Erythroblast (primary cell): ENCODE measurements at places on chromosomes 3 and 15.

DNA sequence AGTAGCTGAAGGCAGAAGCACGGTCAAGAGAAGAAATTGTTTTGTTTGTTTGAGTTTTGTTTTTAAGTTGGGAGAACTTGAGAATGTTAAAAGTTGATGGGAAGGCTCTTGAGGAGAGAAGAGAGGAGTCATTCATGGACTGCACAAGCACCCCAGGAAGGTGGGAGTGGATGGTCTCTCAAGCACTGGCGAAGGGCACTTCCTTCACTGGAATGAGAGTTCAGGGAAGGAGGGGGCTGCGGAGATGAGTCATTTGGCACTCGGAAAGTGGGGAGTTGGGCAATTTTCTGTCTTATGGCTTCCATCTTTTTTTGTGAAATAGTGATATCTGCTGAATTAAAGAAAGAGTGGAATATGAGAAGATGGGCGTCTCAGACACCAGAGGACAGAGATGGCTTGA lies 66.0 kb downstream of the ATP13A4 start:
- DNase-seq: no peak

DNA sequence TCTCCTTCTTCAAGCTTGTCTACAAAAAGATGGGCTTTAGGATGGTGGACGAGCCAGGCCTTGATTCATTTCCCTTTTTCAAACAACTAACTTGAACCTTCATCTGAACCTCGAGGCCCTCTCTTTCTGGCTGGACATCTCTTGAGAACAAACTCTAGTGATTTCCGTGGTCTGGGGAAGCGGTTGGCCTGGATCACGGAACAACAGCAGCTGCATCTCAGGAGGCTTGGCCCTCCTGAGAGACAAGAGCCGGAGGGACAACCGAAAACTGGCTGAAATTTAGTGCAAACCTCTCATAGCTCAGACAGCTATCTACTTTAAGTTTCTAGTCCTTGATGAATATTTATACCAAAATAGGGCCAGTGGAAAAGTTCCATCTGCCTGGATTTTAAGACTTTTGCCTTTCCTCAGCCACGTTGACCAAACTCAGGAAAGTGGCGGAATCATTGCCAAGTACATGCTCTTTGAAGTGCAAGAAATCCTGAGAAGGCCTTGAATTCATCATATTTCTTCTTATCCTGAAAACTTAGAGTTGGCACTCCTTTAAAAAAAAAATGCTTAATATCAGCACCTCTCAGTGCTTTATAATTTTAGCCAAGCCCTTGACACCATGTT lies 14.5 kb downstream of the LMCD1 start:
- no peak for DNase-seq

GRCh38 chr3:97421565-97421964 lies 343.0 kb upstream of the ARL6 start:
- DNase-seq: no peak

DNA sequence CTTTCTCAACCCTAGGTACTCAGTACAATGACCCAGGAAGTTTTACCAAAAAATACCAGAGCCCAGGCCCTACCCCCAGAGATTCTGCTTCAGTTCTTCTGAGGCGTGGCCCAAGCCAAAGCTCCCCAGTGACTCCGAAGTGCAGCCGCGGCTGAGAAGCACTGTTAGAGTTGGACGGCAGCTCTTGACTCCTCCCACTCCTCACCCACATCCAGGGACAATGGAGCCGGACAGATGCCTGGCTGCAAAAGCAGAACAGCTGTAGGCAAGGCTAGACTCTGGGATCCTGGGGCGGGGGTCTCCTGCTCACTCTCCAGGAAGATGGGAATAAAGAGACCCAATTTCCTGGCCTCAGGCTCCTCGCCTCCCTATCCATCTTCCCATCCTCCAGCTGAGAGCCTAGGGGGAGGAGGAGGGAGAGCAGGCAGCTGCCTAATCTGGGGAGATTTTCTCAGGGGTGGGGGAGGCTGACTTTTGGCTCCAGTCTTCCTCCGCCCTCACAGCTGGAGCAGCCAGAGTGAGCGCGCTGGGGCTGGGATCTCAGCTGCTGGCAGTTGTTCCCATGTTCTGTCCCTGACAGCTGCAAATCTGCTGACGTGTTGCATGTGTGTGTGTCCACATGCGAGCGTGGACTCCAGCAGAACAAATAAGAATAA lies 223.8 kb downstream of the OPA1 start:
- no peak for DNase-seq

- no peak for DNase-seq
Measured at GRCh38 chr3:123658118-123658851, 73.4 kb upstream of the HACD2 start.

- peak; percentile 16 for DNase-seq
Measured at GRCh38 chr15:57640930-57641682, 49.4 kb downstream of the MYZAP start.

GRCh38 chr3:23004971-23005370 lies 198.2 kb upstream of the UBE2E2 start:
- DNase-seq: no peak

DNA sequence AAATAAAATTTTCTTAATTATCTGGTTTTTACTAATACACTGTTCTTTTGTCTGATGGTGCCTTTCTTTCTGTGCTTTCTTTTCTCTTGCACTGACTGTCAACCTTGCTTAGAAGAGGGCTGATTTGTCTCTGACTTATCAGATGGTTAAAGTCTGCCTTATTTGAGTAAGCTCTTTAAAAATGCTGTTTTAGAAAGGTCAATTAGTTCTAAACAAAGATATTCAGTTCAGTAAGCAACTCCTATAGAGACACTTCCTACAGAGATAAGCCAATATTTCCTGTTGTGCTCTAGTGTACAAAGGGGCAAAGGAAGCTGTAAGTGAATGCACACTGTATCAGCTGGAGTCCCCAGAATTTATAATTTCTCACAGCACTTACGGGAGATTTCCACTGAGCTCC lies 153.4 kb upstream of the TSPAN3 start:
- no peak for DNase-seq

DNA sequence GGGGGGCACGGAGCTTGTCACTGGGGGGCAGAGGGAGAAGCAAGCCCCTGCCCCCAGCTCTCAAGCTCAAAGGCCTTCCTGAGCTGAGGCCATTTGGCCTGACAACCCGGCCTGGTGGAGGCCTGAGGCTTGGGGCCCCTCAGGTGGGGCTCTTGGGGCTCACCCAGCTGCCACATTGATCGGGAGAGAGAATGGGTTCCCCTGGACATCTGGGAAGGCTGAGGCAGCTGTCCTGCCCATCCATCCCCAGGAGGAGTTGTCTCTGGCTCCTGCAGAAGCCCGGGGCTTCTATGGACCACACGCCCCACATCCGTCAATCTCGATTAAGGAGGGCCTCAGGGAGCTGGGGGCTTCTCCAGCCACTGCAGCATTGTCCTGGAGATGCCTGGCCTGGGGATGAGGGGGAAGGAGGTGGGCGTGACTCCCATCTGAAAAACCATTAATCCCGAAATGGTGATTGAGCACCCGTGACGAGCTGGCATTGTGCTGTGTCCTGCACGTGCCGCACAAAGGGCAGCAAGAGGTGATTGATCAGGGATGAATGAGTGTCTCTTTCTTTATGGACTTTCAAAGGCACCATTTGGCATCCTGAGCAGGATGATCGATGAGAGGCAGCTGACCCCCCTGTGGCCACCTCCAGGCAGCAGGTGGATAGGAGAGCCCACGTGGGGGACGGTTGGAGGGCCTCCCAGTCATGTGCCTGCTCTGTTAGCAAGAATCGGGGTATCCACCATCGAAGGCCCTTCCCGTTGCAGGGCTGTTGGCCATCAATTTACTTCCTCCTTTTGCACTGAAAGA lies 17.2 kb upstream of the CRABP1 start:
- DNase-seq: no peak

- DNase-seq: no peak
Measured at GRCh38 chr3:187261541-187261969, 30.0 kb downstream of the MASP1 start.

GRCh38 chr15:71678191-71678590 lies 132.2 kb upstream of the NR2E3 start:
- no peak for DNase-seq

GRCh38 chr3:146540236-146540635 lies 4.2 kb downstream of the PLSCR1 start:
- DNase-seq: no peak

DNA sequence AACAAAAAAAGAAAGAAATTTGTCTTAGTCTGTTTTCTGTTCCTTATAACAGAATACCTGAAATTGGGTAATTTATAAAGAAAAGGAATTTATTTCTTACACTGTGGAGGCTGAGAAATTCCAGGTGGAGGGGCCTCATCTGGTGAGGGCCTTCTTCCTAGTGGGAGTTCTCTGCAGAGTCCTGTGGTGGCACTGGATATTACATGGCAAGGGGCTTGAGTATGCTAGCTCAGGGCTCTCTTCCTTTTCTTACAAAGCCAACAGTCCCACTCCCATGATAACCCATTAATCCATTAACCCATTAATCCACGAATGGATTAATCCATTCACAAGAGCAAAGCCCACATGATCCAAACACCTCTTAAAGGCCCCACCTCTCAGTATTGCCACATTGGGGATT lies 2.9 kb upstream of the SATB1 start:
- DNase-seq: no peak

DNA sequence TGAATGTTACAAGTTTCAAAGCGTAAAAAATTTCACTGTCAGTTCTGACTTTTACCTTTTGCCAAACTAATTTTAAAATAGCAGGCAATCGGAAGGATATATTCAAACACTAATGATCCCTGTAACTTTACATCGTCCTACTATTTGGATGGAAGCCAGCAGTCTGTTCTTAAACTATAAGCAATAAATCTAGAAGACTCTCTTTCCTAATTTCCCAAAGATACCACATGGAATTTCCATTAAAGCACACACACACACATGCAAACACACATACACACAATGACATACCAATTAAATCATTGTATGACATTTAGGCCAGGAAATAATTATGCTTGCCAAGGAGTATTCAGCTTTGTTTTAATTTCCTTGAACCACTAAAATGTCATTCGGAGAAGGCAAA lies 32.0 kb downstream of the IL17RD start:
- DNase-seq: no peak

DNA sequence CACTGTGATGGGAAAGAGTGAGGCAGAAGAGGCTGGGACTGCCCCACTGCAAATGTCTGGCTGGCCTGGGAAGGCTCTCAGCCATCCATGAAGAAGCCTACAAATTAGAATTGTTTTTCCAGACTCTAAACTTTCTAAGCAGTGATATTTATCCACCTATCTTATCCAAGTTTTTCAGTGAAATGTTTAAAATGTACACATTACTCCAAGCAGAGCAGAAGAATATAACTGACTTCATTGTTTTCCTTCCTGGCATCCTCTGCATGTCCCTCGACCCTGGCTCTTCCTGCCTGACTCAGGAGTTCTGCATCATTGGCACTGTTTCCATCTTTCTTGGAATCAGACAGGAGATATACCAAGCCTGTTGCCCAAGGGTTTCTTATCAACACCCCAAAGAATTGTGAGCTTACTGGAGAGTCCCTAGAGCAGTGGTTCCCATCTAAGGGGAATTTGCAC lies 401.5 kb upstream of the PROK2 start:
- no peak for DNase-seq

- no peak for DNase-seq
Measured at GRCh38 chr15:57395292-57395691, 19.0 kb downstream of the CGNL1 start.

DNA sequence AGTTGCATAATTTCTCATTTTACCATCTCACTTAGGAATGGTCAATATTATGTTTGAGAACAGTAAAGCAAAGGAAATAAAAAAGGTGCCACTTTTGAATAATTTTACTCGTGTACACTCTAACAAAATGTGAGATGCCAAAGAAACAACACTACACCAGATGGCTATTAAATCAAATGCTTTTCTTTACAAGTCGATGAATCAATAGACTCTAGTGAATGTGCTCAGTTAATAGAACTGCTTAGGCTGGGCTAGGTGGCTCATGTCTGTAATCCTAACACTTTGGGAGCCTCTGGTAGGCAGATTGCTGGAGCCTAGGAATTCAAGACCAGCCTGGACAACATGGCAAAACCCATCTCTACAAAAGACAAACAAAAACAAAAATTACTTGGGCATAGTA lies 87.9 kb downstream of the ZNF609 start:
- DNase-seq: no peak

DNA sequence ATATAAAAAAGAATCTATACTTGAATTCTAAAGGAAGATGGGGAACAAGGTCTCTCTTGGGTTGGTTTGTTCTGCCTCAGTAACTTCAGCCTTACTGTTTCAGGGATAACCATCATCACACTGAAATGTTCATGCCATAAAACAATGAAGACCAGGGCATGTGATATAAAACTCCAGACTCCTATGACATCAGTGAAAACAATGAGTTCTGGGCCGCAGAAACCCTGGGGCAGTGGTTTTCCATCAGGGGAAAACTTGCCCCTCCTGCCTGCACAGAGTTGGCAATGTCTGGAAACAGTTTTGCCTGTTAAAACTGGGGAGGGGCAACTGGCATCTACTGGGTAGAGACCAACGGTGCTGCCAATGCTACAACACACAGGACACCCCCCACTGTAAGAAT lies 46.8 kb downstream of the CA12 start:
- no peak for DNase-seq

- no peak for DNase-seq
Measured at GRCh38 chr3:190996181-190996775, 133.8 kb upstream of the GMNC start.

DNA sequence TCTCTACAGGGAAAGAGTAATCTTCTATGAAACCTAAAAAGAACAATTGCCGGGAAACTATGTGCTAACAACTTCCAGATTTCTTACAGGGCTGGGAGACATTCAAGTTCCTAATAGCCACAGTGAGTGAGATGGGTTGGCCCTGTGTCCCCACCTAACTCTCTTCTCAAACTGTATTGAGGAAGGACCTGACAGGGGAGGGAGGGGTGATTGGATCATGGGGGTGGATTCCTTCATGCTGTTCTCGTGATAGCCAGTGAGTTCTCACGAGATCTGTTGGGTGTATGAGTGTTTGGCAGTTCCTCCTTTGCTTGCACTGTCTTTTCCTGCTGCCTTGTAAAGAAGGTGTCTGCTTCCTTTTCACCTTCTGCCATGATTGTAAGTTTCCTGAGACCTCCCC lies 958.7 kb downstream of the AGBL1 start:
- no peak for DNase-seq

GRCh38 chr3:124747111-124747981 lies 17.1 kb downstream of the UMPS start:
- no peak for DNase-seq

- DNase-seq: no peak
Measured at GRCh38 chr15:27842526-27842925, 256.6 kb downstream of the OCA2 start.

DNA sequence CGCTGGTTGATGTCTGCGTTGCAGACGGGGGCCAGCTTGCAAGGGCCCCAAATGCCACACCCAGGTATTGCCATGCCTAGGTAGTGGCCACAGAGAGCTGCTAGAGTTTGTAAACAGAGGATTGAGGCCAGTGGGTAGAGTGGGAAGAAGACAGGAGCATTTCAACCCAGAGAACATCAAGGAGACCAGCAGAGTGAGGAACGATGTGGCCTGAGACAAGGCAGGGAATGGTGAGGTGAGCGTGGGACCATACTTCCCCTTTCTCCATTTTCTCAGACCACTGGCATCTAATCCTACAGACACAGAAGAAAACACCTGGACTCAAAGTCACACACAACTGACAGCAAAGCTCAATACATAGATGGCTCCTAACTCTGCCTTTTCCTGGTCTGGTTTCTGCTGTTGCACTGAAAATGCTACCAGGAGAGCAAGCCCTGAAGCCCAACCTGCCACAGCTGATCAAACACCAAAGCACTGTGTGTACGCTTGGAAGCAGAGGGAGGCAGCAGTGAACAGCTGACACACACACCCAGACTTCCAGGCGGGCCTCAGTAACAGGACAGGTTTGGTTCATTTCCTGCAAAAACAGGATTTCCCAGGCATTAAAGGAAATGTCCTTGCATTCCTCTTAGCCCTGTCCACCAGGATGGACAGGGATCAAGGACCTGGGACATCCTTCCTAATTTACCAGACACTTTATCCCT lies 1.6 kb downstream of the FAM174B start:
- DNase-seq: no peak
